Stimulated activated CD4-positive, alpha-beta T cell treated with anti-CD3 and anti-CD28 coated beads, Interleukin-15, amount 100 ng/mL, for 24 hours (primary cell): ENCODE measurements at places on chromosomes 5 and 9.

- DNase-seq, result peak; percentile 55
Observed at GRCh38 chr9:137255448-137256114, 454 bp downstream of the NELFB start.

- no peak for DNase-seq
Observed at GRCh38 chr9:13264788-13265187, 14.7 kb downstream of the MPDZ start.

- no peak for DNase-seq
Observed at GRCh38 chr5:122981846-122982245, 54.7 kb downstream of the PPIC start.

DNA sequence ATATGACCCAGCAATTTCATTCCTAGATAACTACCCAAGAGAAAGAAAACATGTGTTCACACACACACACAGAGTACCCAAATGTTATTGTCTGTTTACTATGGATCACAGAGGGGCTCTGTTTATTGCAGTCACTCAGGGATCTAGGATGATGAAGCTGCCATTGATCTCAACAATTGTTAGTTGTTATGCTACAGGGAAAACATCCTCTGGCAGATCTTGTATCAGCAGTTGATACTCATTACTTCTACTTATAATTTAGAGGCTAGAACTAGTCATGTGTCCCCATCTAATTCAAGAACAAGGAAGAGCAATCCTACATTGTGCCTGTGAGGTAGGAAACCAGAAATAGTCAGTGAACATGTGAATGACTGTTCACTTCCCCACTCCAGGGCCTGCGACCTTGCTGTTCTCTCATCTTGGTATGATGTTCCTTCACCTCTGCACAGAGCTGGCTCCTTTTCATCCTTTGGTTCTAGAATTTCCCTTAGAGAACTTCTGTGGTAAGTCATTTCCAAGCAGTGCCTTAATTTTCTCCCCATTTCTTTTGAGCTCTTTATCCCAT is 30.3 kb downstream of the NMUR2 start:
- DNase-seq, result no peak

- DNase-seq, result no peak
Observed at GRCh38 chr5:59749782-59750520, 143.6 kb downstream of the PDE4D start.

- no peak for DNase-seq
Observed at GRCh38 chr9:82332018-82332773, 343.6 kb downstream of the SPATA31D1 start.

GRCh38 chr5:162824360-162824759 is 613.0 kb upstream of the CCNG1 start:
- DNase-seq, result no peak

- DNase-seq, result no peak
Observed at GRCh38 chr5:33675958-33676464, 215.8 kb downstream of the ADAMTS12 start.

- DNase-seq, result no peak
Observed at GRCh38 chr5:40082313-40082712, 597.4 kb upstream of the PTGER4 start.

GRCh38 chr5:59768152-59769040 is 125.1 kb downstream of the PDE4D start:
- peak; percentile 32 for DNase-seq
